BJ (cell line): ENCODE measurements at places on chromosomes 1 and 21. TPM values are rescaled to one million over a fixed set of nuclear protein-coding genes. Genes with fewer than 3 reads are reported as not detected.

OR2L5 gene
- polyA plus RNA-seq: not detected in 2 replicates

ST6GALNAC5 gene
- 0.80 and 3.0 TPM in 2 replicates for polyA plus RNA-seq

SRSF4 gene
- polyA plus RNA-seq: 19.6 and 30.7 TPM in 2 replicates

UHMK1 gene
- polyA plus RNA-seq: 16.9 and 37.5 TPM in 2 replicates

E2F2 gene
- polyA plus RNA-seq: 0.11 TPM in 2 replicates

AGT gene
- 2.1 and 4.1 TPM in 2 replicates for polyA plus RNA-seq

PTGS2 gene
- 100 and 116 TPM in 2 replicates for polyA plus RNA-seq

ARTN gene
- 0.17 and 0.39 TPM in 2 replicates for polyA plus RNA-seq

IGFN1 gene
- not detected in 2 replicates for polyA plus RNA-seq

OLIG1 gene
- polyA plus RNA-seq: not detected in 2 replicates

- DNase-seq: no peak
These were observed 77.8 kb downstream of the CD58 start for GRCh38 chr1:116493036-116493435.

- no peak for DNase-seq
These were observed 17.2 kb downstream of the SYT2 start for GRCh38 chr1:202692959-202693555.

GRCh38 chr1:204125759-204126351, 26.0 kb downstream of the ETNK2 start:
- DNase-seq: no peak

DNA sequence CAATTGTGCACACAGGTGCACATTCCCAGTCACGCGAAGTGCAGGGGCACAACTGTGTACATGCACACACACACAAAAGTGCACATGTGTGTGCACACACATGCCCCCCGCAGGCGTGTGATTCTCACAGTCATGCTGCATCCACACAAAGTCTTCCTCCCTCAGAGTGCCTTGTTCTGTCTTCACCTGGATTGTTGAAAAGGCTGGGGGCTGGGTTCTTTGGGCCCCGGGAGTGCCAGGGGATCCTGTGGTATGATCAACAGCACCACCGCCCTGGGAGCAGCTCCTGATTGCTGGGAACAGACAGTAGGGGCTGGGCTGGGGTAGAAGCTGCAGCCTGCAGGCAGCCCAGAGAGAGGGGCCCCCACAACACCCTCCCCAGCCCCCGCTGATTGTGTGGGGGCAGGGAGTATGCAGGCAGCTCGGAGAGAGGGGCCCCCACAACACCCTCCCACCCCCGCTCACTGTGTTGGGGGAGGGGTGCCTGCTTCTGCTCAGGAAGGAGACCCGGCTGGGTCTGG, 3.4 kb downstream of the COL18A1 start:
- DNase-seq: no peak

- no peak for DNase-seq
These were observed 14.9 kb downstream of the PRDM2 start for GRCh38 chr1:13714851-13715250.

DNA sequence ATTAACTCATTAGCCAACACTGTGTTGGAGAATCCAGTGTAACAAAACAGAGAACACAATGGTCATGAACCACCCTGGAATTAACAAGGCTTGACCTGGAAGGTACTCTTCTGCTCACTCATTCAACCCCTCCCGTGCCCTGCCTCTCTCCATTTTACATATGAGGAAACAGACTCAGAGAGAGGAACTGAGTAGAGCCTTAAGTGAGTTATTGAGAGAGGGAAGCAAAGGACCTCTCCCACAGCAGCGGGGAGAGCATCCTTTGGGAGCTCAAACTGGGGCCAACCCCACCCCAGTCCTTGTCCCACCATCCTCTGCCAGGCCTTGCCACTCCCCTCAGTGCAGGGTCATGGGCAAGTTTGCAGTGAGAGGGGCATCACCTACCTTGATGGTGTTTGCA, 1.4 kb downstream of the S100A12 start:
- DNase-seq: no peak
